Stimulated activated CD4-positive, alpha-beta T cell treated with anti-CD3 and anti-CD28 coated beads, Interleukin-1b, Interleukin-23, amount 100 ng/mL, for 48 hours (primary cell): ENCODE measurements at places on chromosomes 4 and X.

DNA sequence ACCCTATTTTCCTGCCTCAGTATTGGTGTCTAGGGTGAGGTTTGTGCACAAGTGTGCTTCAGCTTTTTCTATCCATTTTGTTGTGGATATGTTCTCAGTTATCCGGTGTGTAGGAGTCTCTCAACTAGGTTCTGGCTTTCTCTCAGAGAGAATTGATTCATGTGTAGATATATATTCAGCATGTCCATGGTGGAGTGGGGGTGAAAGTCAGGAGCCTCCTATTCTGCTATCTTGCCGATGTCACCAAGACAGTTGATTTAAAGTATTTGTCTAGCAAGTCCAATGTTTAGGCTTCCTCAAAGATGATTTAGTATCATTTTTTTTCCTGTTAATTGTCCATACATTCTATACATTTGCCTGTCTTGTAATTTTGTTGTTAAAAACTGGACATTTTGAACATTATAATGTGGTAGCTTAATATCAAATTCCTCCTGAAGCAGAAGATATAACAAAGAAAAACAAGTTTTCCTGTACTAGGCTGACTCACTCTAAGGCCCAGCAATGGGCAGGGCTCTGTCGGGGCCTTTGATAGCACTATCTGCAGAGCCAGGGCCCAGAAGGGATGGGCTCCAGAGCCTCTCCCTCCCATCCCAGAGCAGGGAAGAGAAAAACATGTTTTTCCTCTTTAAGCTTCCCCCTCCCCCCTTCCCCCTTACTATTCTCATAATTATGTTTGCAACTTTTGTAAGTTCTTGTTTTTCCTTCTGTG lies 37.6 kb downstream of the GLUD2 start:
- no peak for DNase-seq

- DNase-seq = no peak
These were observed 125.5 kb downstream of the C4orf51 start for GRCh38 chr4:145805490-145805889.

- DNase-seq = no peak
These were observed 86.8 kb downstream of the PDGFRA start for GRCh38 chr4:54315561-54316538.

GRCh38 chr4:2950221-2950989 lies 12.8 kb downstream of the NOP14 start:
- DNase-seq = no peak

GRCh38 chrX:22165732-22166457 lies 106.8 kb upstream of the CBLL2 start:
- no peak for DNase-seq

- no peak for DNase-seq
These were observed 54.9 kb upstream of the TAB3 start for GRCh38 chrX:30943984-30944383.

- no peak for DNase-seq
These were observed 6.5 kb downstream of the SASH3 start for GRCh38 chrX:129786210-129786651.

DNA sequence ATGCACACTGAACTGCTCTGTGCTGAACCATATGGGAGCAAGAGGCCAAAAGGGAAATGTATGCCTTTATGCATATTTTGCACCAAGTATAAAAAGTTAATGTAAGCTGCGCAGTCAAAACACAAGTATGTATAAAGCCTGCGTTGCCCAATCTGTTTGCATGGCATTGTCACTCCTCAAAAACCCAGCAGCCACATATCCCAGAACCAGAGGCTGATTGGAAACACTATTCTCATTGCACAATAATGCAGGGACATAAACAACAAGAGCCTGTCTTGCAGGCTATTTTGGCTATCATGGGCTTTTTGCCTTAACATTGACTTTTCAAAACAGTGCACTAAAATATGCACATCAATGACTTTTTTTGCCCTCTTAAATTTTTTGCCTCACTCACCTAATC lies 5.1 kb upstream of the ASB9 start:
- DNase-seq = no peak

- DNase-seq = no peak
These were observed 3.7 kb downstream of the GRIPAP1 start for GRCh38 chrX:48998391-48998790.

DNA sequence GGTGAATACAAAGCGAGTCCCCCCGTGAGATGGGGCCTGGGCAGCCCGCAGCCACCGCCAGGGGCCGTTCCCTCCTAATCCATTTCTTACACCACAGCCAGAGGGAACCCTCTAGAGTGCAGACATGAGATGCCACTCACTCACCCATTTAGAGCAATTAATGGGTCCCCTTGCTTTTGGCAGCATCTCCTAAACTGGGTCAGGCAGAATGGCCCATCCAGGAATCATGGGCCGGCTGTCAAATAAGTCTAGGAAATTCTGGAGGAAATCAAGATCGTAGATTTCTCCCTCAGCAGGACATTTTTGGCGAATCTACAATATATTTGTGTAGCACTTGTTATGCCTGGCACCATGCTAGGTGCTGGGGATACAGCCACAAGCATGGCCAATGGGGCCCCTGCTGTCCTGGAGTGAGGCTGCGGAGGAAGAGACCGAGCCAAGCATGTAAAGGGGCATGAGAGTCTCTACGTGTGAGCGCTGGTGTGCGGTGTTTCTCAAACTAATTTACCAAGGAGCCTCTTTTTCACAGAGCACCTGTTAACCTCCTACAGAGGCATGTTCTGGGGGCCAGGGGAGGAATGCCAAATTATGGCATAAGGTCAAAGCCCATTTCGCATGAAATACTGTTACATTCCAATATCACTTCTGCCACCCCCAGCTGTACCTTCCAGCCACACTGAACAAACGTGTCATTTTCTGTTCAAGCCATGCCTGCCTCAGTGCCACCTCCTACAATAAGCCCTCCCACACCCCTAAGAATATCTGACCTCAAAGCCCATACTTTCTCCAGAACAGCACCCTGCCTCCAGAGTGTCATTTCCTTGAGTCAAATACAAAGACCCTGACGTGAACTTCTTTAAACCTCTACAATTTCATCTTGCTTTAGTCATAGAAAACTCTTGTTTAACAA lies 28.1 kb upstream of the JAKMIP1 start:
- no peak for DNase-seq

GRCh38 chr4:4820261-4820660 lies 39.2 kb upstream of the MSX1 start:
- DNase-seq = no peak

DNA sequence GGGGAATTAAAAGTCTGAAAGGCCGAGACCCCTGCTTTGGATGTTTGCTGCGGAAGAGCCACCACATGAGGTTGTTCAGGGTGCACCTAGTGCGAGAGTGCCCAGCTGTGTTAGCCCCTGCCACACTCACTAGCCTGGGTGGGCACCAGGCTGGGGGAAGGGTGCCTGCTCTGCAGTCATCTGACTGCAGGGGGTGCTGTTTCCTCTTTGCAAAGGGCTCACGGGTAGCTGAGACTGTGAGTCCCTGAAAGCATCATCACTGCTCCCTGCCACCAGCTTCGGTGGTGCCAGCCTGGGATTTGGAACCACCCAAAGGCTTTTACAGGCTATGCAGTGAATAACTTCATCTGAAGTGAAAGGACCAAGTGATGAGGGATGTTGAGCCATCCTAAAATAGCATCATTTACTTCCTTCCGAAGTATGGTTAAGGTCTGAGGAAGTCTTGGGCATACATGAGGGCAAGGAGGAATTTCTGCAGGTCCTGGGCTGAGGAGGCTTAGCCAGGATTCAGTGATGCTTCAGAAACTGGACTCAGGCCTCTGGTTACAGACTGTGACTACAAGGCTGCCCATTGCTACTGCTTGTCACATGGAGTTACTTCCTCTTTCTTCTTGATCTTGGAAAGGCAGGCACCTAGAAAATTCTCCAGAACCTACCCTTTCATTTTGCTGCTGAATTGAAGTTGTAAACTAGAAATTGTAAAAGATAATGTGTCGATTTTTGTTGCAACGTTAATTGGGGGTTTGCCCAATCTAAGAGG lies 293.2 kb upstream of the PRPS2 start:
- DNase-seq = no peak

DNA sequence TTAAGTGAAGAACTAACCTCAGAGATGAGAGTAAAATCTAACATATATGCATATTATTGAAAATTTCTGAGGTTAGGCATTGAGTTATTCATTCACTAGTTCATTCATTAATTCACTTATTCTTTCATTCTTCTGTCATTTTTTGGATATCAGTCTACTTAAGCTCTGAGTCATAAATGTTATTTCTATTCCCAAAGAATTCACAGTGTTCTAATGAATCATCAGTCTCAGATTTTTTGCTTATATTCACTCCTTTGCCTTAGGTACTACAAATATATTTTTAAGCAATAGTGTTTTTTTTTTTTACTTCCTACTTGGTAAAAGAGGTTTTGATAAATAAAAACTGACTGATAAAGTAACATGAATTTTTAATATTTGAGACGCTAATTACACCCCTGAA lies 95.2 kb upstream of the DKK2 start:
- DNase-seq = no peak

DNA sequence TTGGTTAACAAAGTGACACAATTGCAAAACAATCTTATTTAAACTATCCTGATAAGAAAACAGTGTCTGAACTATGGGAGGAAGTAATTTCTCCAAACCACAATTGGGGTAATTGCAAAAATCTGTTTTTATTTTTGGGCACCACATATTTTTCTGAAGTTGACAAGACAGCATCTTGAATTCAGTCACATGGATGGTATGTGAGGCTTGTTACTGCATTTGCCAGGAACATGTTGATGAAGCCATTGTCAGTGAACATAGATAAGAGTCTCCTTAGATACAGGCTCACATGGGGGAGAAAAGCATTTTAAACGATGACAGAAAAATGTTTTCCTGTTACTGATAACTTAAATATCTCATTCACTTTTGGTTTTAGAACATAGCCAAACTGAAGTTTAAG lies 5.5 kb upstream of the USP53 start:
- no peak for DNase-seq

GRCh38 chr4:1476140-1476513 lies 69.9 kb upstream of the NKX1-1 start:
- DNase-seq = no peak

DNA sequence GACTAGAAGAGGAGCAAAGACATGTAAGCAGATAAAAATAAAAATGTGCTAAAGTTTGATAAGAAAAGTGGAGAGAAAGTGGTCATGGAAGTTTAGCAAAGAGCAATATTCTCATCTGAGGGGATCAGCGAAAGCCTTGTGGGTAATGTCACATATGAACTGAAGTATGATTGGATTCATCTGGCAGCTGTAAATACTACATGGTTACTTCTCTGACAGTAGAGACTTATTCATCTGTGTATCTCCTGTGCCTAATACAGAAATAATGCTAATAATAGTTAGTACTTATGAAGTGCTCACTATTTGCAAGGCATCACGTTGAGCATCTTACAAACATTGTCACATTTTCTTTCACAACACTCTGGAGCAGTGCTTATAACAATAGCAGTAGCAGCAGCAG lies 8.9 kb upstream of the IGSF1 start:
- DNase-seq = no peak

DNA sequence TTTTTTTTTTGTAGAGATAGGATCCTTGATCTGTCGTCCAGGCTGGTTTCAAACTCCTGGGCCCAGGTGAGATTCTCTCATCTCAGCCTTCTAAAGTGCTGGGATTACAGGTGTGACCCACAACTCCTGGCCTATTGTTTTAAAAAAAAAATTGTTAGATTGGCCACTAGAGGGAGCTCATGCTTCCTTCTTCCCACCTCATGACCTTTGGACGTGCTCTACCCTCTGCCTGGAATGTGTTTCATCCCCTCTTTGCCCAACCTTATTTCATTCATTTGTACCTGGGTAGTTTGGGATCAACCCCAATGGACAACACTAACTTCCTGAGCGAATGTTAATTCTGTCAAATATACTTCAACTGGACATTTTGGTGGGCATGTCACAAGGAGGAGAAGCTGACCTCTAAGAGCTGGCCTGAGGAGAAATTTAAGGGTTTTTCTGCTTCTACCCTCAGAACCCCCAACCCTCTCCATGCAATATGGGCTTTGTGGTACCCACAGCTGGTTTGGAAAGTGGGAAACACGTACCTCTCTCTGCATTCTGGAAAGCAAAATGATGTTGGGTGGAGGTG lies 6.4 kb downstream of the PPEF2 start:
- no peak for DNase-seq

DNA sequence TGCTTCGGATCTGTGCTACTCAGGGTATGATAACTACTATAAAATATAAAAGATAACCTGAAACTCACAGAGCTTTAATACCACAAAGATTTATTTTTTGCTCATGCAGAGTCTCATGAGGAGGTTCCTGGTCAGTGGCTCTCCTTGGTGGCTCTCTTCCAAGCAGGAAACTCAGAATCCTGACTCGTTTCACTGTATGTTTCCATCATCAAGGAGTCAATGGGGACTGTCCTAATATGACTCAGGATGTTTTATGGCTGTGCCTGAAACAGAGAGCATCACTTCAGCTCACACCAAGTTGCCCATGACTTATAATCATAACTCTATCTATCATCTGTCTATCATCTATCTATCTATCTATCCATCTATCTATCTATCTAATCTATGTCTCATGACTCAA lies 620.8 kb upstream of the NR3C2 start:
- DNase-seq = no peak

DNA sequence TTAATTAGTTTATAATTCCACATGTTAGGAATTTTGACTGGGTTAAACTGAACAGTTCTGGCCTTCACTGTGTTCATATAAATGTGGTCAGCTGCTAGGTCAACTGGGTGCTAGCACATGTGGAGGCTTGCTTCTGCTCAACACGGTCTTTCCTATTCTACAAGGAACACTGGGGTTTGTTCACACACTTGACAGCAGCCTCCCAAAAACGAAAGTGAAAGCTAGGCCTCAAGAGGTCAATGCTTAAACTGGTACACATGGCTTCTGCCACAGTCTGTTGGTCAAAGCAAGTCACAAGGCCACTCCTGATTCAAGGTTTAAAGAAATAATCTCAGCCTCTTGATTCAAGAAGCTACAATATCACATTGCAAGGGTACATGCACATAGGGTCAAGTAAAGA lies 126.5 kb downstream of the QDPR start:
- no peak for DNase-seq

DNA sequence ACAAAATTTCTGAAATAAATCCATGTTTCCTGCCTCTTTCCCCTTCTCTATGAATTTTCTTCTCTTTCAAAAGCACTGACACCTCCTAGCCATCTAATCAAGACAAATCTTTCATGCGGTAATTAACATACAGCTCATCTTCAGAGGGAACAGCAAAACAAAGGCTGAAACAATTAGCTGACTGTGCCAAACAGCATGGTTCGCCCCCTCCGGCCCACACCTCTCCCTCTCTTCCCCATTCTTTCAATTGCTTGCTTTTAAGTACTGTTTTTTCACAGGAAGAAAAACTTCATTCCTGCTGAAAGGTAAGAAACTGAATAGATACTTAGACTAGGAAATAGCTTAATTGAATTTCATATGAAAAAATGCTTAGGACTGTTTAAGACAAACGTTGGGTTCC lies 291.1 kb upstream of the NOCT start:
- DNase-seq = no peak
